ENCODE measurements at places on chromosomes 7 and 10.

DNA sequence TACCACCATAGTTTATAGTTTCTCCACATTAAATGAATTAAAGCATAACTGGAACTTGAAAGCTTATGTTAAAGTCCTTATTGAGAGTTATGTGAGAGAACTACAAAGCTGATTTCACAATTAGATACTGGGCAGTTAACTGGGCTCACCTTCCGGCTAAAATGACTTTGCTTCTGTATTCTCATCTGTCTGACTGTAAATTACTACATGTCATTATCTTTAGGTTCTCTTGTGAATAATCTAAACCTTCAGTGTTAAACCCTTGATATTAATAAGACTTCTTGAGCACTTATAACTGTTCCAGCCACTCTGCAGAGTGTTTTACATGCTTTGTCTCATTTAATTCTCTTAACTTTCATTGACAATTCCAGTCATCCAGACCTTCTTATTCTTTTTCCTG is 3.9 kb downstream of the KLHL7 start:
- DNase-seq = no peak

DNA sequence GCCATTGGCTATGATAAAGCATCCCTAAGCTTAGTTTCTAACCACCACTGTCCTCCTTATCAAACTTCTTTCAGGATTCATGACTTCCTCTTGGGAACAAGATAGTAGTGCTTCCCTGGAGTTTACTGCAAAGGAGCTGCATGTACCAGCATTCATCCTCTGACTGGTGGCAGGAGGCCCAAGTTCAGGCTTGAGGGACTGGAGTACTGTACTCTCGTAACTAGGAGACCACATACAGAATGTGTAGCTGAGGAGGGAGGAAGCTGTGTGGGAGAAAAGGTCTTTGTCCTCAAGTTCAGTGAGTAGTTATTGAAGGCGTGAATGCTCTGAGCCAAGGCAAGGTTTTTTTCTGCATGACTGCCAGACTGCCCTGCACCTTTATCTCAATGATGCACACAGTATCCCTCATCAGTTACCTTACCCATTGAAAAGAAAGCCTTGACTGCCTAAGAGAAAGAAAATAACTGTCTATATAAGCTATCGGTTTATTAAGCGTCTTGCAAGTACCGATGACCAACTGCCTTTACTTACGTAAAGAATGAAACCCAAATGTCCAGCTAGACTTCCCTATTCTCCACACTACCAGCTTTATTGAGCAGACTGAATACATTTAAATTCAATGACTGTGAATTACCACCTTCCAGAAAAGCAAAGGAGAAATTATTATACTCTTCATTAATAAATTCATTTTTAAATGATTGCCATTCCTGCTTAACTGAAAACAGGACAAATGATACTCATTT is 12.8 kb downstream of the SCRN1 start:
- peak; percentile 61 for DNase-seq

DNA sequence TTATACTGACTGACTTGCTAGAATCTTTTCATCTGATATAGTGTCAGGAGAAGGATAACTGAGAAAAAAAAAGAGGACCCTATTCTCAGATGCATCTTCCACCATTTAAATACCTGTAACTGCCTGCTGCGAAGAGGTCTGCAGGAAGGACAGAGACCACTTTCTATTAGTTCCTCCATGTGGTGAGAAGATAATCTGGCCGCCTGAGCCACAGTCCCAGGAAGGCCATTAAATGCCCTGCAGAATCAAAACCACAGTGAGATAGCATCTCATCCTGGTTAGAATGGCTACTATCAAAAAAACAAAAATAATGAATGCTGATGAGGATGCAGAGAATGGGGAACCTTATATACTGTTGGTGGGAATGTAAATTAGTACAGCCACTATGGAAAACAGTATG is 19.9 kb upstream of the IFIT1B start:
- no peak for DNase-seq

GRCh38 chr7:50610521-50611277 is 45.5 kb upstream of the DDC start:
- DNase-seq = no peak

GRCh38 chr7:148397985-148398384 is 192.6 kb upstream of the C7orf33 start:
- no peak for DNase-seq

- DNase-seq = no peak
Observed at GRCh38 chr10:29791773-29792172, 157.0 kb upstream of the SVIL start.

GRCh38 chr7:135964274-135964673 is 12.9 kb downstream of the MTPN start:
- peak; percentile 30 for DNase-seq

- DNase-seq = peak; percentile 66
Observed at GRCh38 chr7:92717993-92718716, 118.2 kb downstream of the CDK6 start.

- peak; percentile 82 for DNase-seq
Observed at GRCh38 chr10:89426230-89426868, 12.0 kb downstream of the IFIT5 start.

DNA sequence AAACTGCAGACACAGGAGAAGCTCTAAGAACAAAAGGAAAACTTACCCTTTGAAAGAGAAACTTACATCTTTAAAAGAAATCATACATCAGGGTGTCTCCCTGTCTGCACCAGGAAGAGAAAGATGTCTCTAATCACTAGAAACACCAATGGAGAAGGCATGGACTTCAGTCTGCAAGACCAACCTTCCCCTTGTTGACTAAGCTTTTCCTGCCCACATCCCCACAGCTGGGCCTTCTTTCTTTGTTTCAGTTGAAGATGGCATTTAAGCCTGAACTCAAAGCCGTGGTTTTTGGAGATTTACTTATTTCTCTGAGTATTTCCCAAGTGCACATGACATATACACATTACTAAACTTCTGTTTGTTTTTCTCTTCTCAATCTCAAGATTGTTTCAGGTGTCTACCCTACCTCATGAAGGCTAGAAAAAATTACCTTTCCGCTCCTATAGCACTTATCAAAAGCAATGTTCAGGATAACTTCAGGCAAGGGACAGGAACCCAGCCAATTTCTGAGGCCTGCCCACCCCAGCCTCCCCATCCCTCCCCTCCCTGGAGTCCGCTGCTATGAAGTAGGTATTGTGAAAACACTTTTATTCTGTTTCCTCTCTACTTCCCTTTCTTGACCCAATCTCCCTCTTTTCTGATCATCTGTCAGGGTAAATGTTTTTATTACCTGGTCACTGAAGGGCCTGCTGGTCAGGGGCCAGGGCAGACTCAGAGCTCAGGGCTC is 2.8 kb upstream of the SLC29A3 start:
- peak; percentile 48 for DNase-seq

- no peak for DNase-seq
Observed at GRCh38 chr7:139494835-139495579, 11.5 kb upstream of the KLRG2 start.

DNA sequence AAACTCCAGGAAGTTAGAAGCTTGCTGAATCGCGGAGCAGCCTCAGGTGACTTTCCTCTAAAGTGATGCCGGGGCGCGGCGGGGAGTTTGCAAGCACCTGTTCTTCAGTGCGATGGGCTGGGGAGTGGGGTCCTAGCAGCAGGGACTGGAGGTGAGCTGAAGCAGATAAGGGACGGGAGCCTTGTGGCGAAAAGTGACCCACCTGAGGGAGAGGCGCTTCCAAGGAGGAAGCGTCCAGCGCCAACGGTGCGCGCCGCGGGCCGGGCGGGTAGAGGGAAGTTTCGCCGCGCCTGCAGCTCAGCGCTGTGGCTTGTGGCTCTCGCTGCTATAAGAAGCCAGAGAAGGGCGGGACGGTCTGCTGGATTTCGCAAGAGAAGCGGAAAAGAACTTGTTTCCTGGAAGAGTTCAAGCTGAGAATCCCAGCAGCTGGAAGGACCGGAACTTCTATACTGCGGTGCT is at the start of gene STEAP4:
Gene STEAP4 (minus strand): TSS at position 305 of the 459 bp plus-strand sequence. CDS start 22,625 bp downstream, outside the sequence.
- DNase-seq = peak; percentile 92

DNA sequence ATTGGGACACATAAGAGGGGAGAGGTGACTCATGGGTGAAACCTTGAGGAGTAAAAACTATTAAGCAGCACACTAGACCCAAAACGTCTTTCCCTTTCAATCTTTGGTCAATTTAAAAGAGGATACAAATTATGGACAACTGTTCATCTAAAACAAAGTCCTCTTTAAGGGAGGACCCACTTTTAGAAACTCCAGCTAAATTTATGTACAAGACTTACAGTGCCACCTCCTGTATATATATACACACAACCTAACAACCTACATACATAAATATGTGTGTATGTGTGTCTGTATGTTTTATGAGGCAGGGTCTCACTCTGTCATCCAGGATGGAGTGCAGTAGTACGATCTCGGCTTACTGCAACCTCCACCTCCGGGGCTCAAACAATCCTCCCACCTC is 18.1 kb upstream of the ZC3HAV1 start:
- DNase-seq = no peak

DNA sequence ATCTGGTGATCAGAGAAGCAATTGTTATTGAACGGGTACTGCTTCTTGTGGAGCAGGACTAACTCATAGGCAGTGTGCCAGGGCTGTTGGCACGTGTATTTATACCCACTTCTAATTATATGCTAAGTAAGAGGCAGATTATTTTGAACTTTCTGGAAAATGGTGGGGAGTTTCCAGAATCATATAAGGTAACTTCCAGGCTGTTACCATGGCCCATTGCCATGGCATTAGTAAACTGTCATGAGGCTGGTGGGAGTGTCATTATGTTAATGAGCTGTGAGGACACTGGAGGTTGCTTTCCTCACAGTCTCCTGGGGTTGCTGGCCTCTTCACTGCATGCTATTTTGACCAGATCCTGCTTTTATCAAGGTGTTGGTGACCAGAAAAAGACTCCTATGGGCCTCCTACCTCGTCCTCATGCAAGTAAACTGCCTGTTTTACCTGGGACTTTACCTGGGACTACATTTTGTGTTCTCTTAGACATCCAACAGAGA is 122.6 kb downstream of the KCND2 start:
- no peak for DNase-seq

DNA sequence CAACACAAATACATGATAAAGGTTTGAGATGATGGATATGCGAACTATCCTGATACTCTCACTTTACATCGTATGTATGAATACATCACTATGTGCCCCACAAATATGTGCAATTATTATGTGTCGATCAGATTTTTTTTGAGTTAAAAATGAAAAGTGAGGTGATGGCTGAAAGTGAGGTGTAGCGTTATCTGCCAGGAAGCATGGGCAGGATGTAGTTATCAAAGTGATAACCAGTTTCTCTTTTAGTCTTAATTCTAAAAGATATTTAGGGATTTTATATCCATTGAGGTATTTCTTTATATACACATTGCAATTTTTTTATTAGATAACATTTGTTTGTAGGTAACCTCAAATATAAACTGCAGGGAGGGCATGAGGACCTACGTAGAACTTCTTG is 15.6 kb upstream of the KLF6 start:
- DNase-seq = no peak

Measured in lung (tissue), 17 donors.